ENCODE measurements at places on chromosomes 12 and 14.

GRCh38 chr12:19220852-19221466, 91.4 kb downstream of the PLEKHA5 start:
- DNase-seq: no peak

DNA sequence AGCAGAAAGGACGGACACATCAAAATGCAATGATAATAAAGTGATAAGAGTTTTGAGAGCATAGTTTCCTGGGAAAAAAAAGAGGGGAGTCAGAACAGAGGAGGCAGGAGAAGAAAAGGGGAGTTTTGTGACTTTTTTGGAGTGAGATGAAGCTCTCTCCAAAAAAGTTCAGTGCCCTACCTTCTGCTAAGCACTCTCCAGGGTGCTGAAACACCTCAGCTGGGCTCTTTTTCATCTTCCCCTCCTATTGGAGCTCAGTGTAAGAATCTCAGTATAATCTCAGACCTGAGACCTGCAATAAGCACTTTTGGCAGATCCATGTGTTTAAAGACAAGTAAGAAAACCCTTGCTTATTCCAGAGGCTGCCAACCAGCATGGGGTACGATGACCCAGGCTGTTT, 58.9 kb upstream of the SRRM4 start:
- DNase-seq: no peak

DNA sequence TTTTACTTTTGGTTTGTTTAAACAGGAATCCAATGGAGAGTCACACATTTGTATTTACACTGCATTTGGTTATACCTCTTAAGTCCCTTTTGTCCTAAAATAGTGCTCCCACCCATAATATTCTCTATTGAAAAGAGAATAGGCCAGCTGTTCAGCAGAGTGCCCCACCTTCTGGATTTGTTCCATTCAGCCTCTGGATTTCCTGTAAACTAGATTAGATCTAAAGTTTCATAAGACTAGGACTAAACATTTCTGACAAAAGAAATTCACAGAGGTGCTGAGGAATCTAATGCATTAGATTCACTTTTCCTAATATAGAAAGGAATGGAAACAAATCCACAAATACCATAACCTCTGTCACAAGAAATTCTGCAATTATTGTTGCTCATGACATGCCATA, 38.1 kb downstream of the GCH1 start:
- no peak for DNase-seq

GRCh38 chr12:69540987-69541386, 44.3 kb upstream of the CCT2 start:
- DNase-seq: no peak

- no peak for DNase-seq
Observed at GRCh38 chr14:76955575-76956315, 72.8 kb downstream of the IRF2BPL start.

DNA sequence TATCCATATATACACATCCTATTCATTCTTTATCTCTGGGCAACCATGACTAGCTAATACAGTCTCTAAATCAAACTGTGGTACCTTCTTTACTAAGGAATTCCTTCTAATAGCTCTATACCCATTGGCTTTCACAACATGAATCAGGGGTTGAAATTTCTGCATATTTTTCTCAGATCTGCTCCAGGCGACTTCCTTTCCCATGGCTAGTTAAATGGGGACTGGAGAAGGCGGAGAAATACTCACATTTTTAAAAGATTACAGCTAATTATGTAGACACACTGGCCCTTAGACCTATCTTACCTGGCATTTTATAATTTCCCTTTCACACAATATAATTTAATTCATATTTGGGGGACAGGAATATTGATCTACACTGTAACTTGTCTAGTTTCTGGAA, 1.1 kb upstream of the CDKN3 start:
- no peak for DNase-seq

DNA sequence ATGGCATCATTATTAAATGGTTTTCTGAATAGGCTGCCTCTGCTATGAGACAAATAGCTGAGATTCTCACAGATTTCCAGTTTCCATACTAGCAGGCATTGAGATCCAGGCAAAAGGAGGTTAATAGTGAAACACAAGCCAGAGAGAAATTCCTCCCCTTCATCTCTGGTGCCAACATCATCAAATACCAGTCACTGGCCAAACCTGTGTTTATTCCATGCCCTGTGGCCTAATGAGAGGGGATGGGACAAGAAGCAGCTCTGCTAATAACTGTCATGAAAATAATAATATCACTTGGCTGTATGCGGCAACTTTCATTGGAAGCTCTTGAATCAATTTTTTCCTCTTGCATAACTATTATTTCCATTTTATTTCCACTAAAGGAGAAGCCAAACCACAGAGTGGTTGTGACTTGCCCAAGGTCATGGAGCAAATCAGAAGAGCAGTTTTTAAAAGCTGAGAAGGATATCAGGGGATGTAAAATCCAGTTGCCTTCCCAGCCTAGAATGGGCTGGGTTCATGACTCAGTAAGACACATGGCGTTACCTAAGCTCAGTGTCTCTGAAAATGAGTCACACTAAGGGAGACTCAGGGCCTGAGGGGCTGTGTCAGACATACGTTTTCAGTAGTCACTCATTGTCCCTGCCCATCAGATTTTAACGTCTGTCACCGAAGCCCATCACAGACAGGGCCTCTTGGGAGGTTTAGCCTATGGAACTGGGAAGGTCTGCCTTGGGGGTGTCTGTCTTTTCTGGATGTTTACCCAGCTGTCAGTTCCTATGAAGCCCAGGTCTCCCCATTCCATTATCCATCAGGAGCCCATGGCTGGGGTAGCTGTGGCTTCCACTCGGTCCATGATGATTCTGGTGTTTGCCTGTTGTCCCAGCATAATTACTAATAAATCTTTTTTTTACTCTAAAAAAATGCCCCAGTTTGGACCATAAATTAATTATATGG, 208.8 kb upstream of the EEA1 start:
- no peak for DNase-seq

- DNase-seq: no peak
Observed at GRCh38 chr14:58598804-58599525, 38.8 kb upstream of the DACT1 start.

DNA sequence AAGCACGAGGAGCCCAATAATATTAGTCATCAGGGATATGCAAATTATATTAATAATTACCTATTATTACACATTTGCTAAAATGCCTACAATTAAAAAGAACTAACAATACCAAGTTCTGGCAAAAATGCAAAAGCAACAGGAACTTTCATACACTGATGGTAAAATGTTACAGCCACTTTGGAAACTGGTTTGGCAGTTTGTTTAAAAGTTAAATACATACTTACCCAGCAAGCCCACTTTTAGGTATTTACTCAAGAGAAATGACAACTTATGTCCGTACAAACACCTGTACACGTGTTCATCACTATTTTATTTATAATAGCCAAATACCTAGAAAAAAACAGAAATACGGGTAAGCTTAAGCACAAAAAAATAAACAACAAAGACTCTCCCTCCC, 17.0 kb downstream of the WDR89 start:
- DNase-seq: no peak

All from stimulated activated CD4-positive, alpha-beta T cell treated with anti-CD3 and anti-CD28 coated beads, TNF-alpha, amount 100 ng/mL, for 24 hours (primary cell).